NCI-H2029 (cell line): ENCODE measurements at places on chromosomes 5 and 9.

- no peak for DNase-seq
These were observed 45.2 kb downstream of the GCNT4 start for GRCh38 chr5:75006865-75007822.

- no peak for DNase-seq
These were observed 202.1 kb upstream of the SLC30A5 start for GRCh38 chr5:68891718-68892117.

GRCh38 chr5:147628058-147628895 is 118.4 kb upstream of the DPYSL3 start:
- DNase-seq, result peak; percentile 69

- DNase-seq, result no peak
These were observed 442.0 kb downstream of the DMRT2 start for GRCh38 chr9:1492156-1492555.

GRCh38 chr5:51387884-51388275 is 4.6 kb downstream of the ISL1 start:
- no peak for DNase-seq

DNA sequence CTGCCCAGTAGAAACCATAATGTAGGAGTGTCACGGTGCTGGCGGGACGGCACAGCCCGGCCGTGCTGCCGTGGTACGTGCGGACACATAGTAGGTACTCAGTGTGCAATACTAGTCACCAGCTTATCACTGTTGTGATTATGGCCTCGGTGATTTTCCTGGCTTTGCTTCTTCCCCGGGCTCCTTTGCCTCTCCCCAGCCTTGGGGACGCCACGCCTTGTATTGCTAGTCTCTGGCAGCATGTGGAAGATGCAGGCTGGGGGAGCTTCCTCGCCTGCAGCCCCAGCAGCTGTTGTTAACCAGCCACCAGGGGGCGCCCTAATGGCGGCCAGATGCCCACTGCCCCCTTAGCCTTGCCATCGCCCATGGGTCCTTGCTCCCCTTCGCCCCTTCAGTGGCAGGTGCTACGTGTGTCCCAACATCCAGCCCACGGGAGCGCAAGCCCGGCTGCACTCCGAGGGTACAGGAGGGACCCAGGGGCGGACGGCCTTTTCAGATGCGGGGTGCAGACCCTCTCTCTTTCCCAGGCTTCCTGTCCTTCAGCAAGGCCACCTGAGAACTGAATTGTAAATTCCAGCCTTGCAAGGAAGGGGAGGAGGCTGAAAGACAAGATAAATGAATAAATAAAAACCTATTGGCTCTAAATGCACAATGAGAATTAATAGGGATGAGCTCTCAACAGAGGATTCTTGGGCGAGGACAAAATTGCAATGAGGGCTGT is 8.0 kb downstream of the NTNG2 start:
- peak; percentile 34 for DNase-seq

DNA sequence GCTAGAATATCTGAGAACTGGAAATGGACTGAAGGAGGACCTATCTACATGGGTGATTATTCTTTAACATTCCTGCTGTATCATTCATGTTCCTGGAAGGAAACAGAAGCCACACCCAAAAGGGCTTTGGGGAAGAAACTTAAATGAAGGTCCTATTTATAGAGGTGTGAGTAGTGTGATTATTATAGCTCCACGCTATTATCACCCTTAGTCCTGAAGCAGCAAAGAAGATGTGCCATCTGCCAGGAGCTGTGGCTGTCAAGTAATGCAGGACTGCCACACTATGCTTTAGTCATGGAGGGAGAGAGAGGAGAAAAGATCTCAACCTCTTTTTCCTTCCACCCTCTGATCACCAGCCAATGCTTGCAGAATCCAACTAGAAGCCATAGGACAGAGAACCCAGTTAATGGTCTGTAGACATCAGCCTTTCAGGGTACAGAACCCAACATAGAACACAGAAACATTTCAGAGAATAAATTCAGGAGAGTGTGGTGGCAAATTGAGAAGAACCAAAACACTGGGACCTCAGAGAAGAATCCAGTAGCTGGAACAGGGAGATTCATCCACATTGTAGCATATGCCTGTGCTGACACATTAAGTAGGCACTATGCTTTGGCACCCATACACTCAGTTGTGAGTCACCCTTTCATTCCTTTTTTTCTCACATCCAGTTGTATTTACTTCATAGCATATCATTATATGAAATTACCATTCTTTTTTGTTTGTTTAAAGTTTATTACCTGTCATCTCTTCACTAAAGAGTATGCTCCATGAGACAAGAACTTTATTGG is 21.0 kb upstream of the RNF180 start:
- DNase-seq, result no peak
